ENCODE measurements at places on chromosomes 2 and 18.

DNA sequence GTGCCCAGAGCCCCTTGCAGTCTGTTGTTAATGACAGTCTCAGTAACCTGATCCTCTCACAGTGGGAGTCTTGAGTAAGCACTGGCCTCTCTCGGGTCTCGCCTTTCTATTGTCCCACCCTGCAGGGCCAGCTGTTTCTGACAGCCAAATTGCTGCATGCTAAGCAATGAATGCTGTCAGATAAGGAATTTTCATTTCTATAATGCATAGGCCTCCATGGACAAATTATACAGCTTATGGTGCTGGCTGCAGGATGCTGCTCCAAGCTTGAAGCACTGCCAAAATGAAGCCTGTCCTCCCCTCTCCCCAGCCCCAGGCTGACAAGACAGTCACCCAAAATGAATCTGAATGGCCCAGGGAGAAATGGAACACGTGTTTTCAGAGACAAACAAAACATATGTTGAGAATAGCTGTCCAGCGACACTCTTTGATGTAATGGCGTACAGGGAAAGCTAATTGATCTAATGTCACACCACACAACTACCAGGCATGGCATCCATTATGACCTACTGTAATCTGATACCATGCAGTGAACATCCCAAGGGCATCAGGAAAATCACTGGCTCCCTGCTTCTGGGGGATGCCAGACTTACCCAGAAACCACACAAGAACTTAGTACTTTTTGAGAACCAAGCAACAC, 36.8 kb downstream of the ACVR1 start:
- DNase-seq, result no peak

DNA sequence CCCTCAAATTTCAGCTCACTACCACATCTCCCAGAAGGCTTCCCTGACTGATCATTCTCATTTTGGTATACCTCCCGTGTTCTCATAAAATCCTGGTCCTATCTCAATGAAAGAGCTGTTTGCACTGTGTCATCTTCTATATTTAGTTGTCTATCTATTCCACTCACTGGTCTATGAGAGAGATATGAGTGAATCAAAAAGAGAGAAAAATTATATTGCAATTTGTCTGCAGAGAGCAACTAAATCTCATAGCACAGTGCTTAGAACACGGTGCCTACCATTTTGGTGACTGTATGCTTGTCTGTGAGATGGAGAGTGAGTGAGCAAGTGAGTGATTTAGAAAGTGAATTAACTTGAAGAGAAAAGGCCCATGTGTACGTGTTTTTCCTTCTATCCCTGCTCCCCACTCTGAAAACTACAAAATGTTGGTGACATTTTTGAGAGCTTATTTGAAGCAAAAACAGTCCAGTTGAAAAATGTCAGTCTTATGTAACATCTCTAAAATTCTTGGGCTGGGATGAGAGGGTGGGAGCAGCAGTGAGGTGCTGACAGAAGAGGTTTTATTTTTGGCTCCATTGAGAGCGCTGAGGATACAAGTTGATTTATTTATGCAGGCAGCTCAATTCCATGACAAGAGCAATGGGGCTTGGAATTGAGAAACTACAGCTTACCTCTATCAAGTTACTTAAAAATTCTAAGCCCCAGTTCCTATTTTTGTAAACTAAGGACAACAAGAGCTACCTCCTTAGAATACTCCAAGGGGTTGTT, 373.5 kb upstream of the CHST9 start:
- no peak for DNase-seq

GRCh38 chr2:188678882-188679281, 295.3 kb upstream of the COL3A1 start:
- no peak for DNase-seq

DNA sequence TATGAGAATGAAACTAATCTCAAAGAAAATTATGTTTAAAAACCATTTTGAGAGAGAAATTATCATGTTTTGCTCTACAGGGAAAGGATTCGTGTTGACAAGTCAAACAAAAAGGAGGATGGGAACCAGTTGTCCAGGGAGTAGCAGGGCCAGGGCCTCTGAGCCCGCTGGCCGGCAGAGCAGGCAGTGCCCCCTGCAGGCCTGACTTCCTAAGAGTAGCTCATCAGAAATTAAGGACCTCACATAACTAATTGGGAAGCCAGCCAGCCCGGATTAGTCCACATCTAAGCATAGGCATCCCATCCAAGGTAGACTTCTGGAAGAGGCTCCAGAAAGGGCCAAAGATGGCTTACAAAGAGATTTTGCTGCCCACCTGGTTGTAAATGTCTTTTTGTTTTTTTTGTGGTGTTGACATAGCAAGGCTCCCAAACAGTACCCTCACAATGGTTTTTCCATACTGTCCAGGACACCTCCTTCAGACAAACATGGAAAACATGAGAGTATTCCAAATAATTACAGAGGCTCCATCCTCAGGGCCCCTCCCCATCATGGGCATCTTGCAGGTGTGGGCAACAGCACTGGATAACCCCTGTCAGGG, 241.2 kb upstream of the TANK start:
- peak; percentile 56 for DNase-seq

DNA sequence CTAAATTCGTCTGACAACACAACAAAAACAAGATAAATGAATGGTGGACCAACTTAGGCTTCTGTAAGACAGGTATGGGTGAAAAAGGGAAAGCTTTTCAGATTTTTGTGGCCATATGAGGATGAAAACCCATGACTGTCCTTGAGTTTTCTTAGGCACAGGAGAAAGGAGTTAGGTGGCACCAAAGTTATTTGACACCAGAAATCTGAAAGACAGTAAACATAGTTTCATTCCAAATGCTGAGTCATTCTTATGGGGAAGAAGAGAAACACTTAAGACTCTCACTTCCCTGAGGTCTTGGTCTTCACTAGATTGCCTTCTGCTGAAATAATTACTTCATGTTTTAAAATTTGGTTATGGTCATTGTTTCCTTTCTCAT, 5.2 kb upstream of the GPD2 start:
- DNase-seq, result peak; percentile 61

DNA sequence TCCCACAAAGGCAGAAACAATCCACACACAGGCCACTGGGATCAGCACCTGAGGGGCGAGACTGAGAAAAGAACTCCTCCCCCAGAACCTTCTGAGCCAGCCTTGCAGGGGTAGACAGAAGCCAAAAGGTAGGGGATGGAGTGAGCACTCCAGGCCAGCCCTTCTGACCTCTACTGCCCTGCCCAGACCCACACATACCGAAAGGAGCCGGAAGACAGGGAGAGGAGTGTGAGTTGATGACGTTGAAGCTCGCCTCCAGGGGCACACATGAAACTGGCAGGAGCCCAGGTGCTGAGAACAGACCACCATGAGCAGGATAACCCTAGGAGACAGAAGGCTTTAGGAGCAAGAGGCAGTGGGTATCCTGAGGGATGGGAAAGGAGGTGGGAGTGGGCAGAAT, 1.8 kb downstream of the SLC23A3 start:
- DNase-seq, result no peak

GRCh38 chr2:143558665-143559064, 429.4 kb downstream of the ARHGAP15 start:
- no peak for DNase-seq

GRCh38 chr18:36769611-36770314, 59.0 kb downstream of the TPGS2 start:
- DNase-seq, result peak; percentile 21

- peak; percentile 63 for DNase-seq
Observed at GRCh38 chr18:13159579-13159978, 59.0 kb upstream of the LDLRAD4 start.

DNA sequence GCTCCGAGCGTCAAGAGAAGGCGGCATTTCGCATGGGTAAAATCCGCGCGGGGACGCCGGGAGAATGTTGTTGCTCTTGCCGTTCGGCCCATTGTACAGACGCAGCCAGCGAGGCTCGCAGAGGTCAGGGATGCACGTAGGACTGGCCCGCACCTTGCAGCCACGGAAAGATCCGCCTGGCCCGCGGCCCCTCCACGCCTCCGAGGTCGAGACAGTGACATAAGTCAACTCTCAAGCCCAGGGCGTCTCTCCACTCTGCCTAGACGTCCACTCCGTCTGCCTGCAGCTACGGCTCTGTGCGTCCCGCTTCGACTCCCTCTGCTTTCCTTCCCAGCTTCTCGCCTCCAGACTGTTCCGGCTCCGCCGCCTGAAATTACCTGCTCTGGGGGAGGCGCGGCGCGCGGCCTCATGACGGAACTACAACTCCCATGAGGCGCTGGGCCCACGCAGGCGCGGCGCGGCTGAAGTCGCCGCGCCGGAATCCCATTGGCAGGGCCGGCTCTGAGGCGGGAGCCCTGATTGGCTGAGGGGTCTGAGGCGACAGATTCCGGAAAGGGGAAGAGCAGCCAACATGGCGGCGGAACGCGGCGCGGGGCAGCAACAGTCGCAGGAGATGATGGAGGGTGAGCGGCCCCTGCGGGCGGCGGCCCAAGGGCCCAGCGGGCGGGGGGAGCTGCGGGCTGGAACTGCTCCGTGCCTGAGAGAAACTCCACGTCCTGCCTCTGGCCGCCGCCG, at the start of gene PPP1R7:
TSS of gene PPP1R7 (plus strand) at position 543 of the 735 bp plus-strand sequence. CDS start at position 572, 29 bp downstream.
- peak; percentile 97 for DNase-seq

DNA sequence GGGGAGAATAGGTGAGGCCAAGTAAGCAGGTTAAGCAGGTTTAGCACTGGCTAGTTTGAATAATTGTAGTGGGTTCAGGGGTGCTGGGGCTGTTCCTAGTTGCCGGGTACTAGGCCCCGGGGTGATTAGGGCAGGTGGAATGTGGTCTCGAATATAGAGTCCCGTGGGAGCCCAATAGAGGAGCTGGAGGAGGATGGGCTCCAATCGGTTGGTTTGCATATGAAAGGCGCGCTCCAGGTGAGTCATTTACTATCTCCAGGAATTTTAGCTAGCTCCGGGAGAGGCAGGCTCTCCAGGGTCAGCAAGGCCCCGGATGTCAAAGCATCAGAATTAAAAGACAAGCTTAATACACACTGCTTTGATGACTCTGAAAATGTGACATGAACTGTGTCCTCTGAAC, 304.0 kb downstream of the ZNF521 start:
- no peak for DNase-seq

- no peak for DNase-seq
Observed at GRCh38 chr18:55475916-55476315, 112.1 kb downstream of the TCF4 start.

DNA sequence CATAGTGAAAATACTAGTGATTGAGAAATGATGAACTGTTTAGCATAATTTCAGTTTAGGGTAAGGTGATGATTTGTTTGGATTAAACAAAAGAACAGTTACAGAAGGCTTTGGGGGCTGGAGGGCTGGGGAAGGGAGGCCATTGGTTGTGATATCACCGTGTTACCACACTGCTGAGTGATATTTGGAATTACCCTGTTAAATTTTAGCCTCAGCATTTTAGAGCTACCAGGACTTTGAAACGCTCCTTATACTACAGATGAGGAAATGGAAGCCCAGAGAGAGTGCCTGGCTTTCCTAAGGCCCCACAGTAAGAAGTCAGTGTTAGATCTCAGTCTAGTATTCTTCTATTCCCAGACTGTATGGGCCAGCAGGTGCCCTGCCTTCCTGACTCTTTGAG, 15.6 kb downstream of the ARHGEF33 start:
- DNase-seq, result no peak

DNA sequence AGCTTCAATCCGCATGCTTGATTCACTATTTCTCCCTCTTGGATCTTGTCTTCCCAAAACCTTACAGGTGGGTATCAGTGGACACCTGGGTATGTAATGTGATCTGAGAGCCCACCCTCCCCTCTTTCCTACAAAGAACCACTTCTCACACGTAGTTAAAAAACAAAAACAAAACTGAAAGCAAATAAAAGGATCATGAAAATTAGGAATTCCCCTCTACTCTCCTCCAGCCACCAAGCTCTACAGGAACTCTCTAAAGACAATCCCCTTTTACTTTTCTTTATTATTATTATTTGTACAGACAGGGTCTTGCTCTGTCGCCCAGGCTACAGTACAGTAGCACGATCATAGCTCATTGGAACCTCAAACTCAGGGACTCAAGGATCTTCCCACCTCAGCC, 40.8 kb upstream of the MYO1B start:
- DNase-seq, result no peak

DNA sequence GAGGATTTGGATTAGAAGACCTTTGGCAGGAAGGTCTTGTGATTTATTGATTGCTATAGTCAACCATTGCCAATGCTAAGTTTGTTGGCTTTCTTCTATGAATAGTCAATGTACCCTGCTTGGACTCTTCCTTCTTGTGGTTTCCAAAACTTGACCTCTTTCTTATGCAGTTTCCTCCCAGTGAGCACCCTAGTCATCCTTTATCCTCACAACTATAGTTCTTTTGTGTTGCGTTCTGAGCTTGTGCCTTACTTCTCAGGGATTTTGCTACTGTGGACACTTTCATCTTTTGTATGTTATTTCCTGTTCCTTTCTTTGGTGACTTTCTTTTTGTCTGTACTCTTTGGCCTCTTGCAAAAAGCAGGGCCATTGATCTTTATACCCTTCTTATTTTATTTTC, 168.2 kb downstream of the LRRTM1 start:
- DNase-seq, result no peak

DNA sequence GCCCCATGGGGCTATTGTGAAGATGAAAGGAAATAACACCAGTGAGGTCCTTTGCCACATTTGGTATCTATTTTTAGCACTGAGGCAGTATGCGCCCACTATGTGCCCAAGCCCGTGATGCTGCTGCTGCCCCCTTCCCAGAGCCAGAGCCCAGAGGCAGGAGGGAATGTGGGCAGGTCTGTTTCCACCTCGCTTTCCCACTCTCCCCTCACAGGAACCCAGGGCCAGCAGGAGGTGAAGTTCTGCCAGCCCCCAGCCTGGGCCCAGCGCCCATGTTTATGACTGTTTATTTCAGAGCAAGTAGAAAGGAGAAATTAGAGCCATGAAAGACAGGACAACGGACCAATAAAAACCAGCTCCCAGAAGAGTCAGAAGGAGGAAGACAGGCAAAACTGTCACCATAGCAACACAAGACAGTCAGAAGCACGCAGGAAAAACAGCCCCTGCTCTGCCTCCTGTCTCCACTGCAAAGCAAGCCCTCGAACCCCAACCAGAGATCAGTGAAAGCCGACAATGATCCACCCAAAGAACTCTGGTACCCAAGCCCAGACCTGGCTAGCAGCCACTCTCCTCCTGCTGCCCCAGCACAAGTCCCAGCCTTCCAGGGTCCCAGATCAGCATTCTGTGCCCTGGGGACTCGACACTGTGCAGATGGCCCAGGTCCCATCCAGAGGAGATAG, 1.4 kb downstream of the CYRIA start:
- DNase-seq, result peak; percentile 88

- DNase-seq, result peak; percentile 15
Observed at GRCh38 chr2:104840156-104840555, 13.8 kb upstream of the POU3F3 start.

GRCh38 chr2:213274143-213274542, 10.1 kb upstream of the SPAG16 start:
- DNase-seq, result no peak

- DNase-seq, result peak; percentile 75
Observed at GRCh38 chr2:233387667-233388528, 33.6 kb downstream of the DGKD start.

- peak; percentile 58 for DNase-seq
Observed at GRCh38 chr18:36321658-36322407, 24.3 kb downstream of the FHOD3 start.
